ENCODE measurements at places on chromosomes 1 and 21.

DNA sequence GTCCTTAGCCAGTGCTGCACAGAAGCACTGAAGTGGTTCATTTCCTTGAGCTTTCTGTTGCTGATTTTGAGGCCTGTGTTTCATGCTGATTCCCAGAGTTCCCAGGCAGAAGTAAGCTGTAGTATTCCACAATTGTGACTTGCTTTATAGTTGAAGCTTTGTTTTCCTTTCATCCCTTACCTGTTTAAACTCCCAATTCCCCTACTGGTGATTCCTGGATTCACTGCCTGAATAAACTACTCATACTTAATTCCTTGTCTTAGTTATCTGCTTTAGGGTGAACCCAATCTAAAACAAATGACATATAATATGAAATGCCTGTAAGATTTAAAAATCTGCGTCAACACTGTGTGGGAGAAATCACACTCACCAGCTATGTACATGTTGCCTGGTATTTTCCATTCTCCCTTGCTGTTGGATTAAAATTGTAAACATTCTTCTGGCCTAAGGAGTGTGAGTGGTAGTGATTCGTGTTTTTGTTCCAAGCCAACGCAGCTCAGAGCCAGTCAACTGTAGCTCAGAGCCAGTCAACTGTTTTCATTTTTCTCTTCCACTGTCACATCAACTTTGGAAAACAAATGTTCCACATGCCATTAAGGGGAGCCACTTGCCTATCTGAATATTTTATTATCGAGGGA lies 879.4 kb downstream of the MRPL39 start:
- no peak for DNase-seq

GRCh38 chr1:39711966-39712340 lies 20.7 kb upstream of the HPCAL4 start:
- no peak for DNase-seq

DNA sequence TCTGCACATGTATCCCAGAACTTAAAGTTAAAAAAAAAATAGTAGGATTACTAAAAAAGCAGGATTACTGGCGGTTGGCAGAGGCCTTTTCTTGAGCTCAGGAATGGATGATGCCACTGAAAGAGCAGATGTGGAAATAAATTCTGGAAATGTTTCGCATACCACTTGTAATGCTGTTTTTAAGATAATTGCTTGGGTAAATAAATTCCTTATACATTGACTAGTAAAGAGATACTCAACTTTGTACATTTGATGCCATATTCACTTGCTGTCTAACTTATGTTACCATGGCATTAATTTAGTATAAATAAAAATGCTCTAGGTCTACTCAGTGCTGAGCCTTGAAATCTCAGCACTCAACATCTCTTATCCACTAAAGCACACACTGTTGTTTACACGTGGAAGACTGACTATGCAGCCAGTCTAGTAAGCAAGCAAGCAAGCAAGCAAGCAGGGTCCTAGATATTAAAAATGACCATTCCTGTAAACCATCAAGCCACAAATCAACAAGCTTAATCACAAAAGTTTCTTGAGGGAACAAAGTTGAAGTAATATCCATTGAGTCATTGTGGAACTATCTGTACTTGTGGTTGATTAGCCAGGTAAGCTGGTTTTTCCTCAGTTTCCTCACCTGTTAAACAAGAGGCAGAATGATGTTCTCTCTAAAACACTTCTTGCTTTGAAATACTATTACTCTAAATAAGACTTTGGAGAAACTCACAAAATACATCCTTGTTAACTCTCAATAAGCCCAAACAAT lies 1.7 kb upstream of the RASAL2 start:
- no peak for DNase-seq

- DNase-seq: peak; percentile 46
These were observed 362.5 kb upstream of the ADAMTS5 start for GRCh38 chr21:27329255-27329851.

GRCh38 chr1:51415963-51416362 lies 85.6 kb upstream of the TTC39A start:
- DNase-seq: no peak

- no peak for DNase-seq
These were observed 13.3 kb downstream of the H6PD start for GRCh38 chr1:9247894-9248293.

GRCh38 chr1:22932803-22933470 lies 39.7 kb downstream of the LACTBL1 start:
- no peak for DNase-seq

GRCh38 chr1:175040324-175040879 lies 17.2 kb upstream of the MRPS14 start:
- DNase-seq: no peak

GRCh38 chr1:8329858-8330257 lies 11.9 kb downstream of the SLC45A1 start:
- no peak for DNase-seq

Data from Peyer's patch (tissue), 4 donors.